ENCODE measurements at places on chromosomes 13 and 19.

DNA sequence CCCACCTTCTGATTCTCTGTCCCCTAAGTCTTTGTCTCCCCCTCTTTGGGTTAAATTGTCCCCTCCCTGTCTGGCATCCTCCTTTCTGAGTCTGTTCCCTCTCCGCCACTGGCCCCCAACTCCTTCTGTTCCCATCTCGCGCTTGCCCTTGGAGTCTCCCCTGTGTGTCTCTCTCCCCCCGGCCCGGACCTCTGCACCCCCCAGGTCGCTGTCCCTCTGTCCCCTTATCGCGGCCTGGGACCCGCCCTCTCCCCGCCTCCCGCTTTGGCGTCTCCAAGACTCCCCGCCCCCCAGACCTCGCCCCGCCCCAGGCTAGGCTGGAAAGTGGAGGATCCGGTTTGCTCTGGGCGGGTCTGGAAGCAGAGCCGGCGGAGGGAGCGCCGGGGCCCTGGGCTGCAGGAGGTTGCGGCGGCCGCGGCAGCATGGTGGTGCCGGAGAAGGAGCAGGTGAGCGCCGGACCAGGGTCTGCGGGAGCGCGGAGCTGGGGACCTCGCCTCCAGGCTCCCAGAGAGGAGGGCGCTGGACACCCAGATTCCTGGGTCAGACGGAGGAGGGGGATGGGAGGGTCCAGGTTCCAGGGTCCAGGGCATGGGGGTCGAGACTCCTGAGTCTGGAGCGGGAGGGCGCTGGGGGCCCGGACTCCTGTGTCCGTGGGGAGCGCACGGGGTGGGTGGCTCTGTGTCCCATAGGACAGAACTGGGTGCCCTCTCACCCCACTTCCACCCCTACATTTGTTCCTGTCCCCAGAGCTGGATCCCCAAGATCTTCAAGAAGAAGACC is at the start of gene TRPM4:
TSS of gene TRPM4 (plus strand) at position 348 of the 780 bp plus-strand sequence. CDS start at position 423, 75 bp downstream.
- DNase-seq: peak; percentile 77

DNA sequence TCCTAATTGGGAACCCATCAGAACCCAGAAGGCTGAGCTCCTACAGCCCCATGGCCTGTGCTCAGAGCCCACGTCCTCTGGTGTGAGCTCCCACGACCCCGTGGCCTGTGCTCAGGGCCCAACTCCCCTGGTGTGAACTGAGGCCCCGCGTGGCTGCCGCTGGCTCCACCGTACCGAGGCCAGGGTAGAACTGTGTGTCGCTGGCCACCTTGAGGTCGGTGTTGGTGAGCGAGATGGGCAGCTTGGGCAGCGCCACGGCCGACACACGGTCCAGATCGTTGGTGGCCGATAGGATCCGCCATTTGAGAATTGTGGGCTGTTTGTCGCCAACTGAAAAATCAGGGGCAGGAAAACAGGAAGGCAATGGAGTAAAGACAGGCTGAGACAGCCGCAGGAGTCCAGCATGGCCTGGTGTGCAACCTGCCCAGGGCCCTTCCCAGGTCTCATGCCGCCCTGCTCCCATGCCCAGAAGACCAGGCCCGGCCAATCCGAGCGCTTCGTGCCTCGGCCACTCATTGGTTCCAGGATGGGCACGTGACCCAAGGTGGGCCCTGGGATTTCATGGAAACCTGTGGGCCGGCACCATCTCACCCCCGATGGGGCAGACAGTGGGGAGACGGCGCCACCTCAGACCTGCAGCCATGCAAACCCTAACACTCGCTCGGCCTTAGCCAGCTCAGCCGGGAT is 11.5 kb downstream of the MED16 start:
- no peak for DNase-seq

- no peak for DNase-seq
Observed at GRCh38 chr13:114166381-114167131, 12.5 kb upstream of the CFAP97D2 start.

DNA sequence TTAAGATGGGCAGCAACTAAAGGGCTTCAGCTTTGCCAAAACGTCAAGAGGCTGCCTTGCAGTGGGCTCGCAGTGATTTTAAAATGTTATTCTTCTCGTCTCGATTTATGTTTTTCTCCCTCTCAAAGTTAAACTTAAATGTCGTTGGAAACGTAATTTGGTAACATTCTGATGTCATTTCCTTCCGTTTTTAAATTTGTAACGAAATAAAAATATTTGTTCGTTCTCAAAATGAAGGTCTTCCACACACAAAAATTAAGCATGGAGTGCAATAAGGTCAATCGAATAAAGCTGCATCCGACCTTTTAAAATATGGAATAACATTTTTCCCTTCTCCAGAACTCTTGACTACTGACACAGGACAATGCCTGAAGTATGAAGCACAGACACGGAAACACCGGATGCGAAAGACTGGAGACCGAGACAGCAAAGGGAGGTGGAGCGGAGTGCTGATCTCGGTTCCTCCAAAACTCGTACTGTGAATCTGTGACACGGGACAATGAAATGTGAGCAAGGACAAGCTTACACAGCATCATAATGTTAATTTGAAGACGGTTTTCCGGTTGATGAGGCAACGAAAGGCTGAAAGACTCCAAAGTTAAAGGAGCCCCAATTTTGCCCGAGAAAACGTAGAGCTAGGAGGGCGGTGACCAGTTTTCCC is 850 bp downstream of the MTMR6 start:
- peak; percentile 42 for DNase-seq

GRCh38 chr13:37878496-37878895 is 8.9 kb upstream of the TRPC4 start:
- no peak for DNase-seq

- DNase-seq: no peak
Observed at GRCh38 chr13:113361406-113361805, 2.5 kb downstream of the GRTP1 start.

- DNase-seq: no peak
Observed at GRCh38 chr13:59495299-59495698, 668.4 kb downstream of the DIAPH3 start.

- no peak for DNase-seq
Observed at GRCh38 chr13:87078947-87079795, 592.0 kb upstream of the SLITRK5 start.

- no peak for DNase-seq
Observed at GRCh38 chr13:35514061-35514477, 37.6 kb upstream of the MAB21L1 start.

- peak; percentile 50 for DNase-seq
Observed at GRCh38 chr19:7868326-7868670, 5.9 kb downstream of the PRR36 start.

GRCh38 chr19:42086770-42087550 is 11.0 kb downstream of the ZNF574 start:
- DNase-seq: no peak

- peak; percentile 70 for DNase-seq
Observed at GRCh38 chr13:25874907-25875306, 176.9 kb downstream of the SHISA2 start.

DNA sequence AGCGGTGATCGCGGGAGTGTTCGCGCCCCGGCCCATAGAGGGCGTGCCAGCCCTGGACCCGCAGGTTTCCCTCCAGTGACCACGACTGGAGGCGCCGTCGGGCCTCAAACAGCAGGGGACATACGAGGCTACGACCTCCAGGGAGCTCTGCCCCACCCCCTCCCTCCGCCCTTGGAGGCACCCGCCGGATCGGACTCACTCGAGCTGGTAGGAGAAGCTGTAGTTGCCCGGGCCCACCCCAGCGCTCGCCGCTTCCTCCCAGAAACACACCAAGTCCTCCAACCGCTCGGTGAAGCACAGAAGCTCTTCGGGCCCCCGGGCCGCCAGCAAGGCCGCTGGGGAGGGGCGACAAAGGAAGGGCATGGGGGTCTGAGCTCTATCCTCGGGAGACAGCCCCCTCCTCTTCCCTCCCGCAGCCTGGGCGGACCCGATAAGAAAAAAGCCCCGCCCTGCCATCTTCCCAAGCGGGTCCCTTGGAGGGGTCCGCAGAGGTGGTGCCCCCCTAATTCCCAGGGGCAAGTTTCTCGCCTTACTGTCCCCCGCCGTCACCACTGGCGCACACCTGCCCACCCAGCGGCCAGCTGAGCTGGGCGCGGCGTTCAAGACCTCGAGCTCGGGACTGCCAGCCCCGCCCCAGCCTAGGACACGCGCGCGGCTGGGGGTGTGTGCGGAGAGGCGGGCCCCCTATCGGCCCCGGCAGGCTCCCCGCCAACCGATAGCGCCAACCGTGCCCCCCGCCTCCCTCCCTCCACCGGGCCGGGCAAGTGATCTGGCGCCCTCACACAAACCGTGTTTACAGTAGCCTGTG is 1.0 kb downstream of the EPOR start:
- peak; percentile 69 for DNase-seq

- peak; percentile 77 for DNase-seq
Observed at GRCh38 chr19:49570138-49570856, 10.1 kb downstream of the NOSIP start.

DNA sequence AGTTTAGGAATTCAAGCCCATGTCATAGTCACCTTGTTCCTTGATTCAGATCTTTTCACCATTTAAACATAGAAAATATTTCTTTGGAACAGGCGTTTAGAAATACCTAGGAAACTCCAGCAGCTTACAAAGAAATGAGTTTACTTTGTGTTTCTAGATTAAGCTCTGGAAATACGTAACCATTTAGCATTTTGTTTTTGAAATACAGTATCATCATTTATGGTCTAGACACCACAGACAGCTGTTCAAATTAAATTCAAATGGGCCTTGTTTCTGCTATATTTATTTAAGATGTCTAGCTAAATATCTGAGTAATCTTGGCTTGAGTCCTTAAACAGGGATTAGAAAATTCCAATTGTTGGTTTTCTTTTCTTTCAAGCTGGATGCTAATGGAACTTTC is 228.5 kb downstream of the NDFIP2 start:
- DNase-seq: no peak

GRCh38 chr13:34577051-34577450 is 365.0 kb upstream of the NBEA start:
- DNase-seq: no peak

GRCh38 chr19:46976845-46977320 is 42.8 kb upstream of the NPAS1 start:
- no peak for DNase-seq

- no peak for DNase-seq
Observed at GRCh38 chr13:100513987-100514670, 74.5 kb downstream of the GGACT start.

DNA sequence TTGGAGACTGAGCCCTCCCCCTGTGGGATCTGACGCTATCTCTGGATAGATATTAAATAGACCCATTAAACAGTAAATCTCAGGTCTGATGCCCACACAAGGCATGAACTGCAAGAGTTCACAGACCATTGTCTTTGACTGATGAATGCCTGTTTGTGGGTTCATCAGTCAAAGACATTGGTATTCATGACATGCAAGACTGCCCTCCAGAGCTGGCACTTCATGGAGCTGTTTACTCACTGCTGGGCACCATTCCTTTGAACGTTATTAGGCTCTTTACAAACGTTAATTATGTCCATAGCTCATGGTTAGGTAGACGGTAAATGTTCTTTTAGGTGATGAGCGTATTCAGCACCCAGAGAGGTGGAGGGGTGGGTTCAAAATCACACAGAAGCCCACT is 111.8 kb upstream of the PABPC3 start:
- DNase-seq: no peak

DNA sequence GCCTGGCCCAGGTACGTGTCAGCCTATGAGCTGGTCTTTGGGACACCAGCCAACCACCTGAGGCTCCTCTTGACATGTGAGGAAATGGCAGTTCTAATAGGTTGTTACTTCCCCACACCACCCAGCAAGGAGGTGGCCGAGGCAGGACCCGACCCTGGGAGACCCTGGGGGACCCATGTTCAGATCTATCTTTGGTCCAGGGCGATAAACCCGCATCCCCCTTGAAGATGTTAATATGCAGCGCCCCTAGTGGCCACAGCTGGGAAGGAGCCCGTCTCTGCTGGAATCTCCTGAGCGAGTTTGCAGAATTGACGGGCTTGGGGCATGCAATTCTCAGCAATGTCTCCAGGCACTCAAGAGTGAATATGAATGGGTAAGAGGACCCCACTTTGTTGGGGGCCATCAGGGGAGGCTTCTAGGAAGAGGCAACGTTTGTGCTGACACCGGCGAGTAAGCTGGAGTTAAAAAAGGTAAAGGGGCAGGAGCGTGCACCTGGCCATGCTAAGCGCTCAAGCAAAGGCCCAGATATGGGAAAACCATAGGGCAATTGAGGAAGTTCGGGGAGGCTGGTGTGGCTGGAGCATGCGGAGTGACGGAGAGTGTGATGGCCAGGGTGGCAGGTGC is 1.5 kb upstream of the MYO1F start:
- DNase-seq: peak; percentile 89

- no peak for DNase-seq
Observed at GRCh38 chr13:107824635-107825034, 390.7 kb downstream of the LIG4 start.

DNA sequence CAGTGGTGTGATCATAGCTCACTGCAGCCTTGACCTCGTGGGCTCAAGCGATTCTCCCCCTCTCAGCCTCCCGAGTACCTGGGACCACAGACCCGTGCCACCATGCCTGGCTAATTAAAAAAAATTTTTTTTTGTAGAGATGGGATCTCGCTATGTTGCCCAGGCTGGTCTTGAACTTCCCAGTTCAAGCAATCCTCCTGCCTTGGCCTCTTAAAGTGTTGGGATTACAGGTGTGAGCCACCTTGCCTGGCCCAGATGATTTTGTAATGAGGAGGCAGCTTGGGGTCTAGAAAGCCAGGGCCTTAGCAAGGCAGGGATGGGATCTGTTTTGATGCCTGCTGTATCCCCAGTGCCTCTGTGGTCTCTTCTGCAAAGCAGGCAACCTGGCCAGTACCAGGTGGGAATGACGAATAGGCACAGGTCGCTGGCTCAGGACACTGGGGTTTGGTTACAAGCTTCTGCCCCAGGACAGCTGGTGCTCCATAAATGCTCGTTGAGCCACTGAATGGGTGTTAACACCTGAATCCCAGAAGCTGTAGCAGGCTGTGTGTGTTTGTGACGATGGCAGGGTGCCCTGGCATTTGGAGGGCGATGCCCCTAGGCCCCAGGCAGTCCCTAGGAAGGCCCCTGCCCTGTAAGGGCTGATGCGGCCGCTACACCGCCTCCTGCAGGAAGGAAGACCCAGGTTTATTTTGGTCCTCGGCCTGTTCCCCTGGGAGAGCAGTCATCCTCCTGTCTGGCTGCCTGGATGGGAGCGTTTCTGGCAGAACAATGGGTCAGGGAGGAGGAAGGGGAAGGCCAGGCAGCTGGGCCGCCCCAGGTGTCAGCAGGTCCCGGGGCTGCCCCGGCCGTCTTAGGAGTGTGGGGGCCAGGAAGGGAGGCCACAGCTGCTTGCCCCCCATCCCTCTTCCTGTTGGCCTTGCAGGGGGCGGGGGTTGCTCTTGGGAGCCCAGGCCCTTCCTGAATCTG is 8.6 kb downstream of the TNFAIP8L1 start:
- DNase-seq: no peak

- peak; percentile 4 for DNase-seq
Observed at GRCh38 chr13:51420681-51421490, 31.9 kb downstream of the INTS6 start.

DNA sequence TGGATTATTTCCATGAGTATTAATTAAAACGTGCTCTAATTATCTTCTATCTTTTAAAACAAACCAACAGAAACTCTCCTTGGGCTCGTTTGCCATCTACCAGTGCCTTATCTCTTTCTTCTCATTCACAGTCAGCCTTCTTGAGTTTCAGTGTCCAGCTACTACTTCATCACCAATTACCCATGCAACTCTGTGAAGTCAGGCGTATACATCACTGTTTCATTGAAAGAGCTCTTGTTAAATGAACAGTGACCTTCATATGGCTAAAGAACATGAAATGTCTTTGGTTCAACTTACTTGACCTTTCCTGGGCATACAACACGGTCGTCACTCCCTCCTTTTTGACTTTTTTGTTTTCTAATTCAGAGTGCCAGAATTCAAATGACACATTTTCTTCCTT is 5.2 kb upstream of the IFT88 start:
- DNase-seq: no peak

GRCh38 chr13:46004491-46004890 is 48.1 kb downstream of the ZC3H13 start:
- no peak for DNase-seq

Measured in activated CD4-positive, alpha-beta T cell treated with anti-CD3 and anti-CD28 coated beads for 48 hours (primary cell).